ENCODE measurements at places on chromosomes 7 and 10.

GRCh38 chr7:142352543-142352942 lies 94.7 kb upstream of the PRSS58 start:
- no peak for DNase-seq

DNA sequence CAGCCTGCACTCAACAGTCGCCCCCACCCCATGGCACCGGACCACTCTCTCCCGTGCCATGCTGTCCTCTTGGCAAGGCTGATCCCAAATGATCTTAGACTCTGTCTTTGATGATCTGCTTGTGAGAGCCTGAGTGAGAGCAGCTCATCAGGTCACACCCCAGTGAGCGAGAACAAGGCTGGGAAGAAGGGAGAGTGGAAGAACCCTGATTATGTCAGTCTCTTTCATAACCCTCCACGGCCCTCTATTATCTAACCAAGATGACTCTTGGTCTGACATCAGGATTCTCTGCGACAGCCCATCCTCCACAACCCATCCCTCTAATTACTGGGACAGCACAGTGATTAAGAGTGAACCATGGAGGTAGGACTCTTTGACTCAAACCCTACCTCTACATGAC lies 53.1 kb upstream of the C7orf33 start:
- DNase-seq, result no peak

GRCh38 chr10:34696423-34696822 lies 118.7 kb downstream of the PARD3 start:
- DNase-seq, result no peak

DNA sequence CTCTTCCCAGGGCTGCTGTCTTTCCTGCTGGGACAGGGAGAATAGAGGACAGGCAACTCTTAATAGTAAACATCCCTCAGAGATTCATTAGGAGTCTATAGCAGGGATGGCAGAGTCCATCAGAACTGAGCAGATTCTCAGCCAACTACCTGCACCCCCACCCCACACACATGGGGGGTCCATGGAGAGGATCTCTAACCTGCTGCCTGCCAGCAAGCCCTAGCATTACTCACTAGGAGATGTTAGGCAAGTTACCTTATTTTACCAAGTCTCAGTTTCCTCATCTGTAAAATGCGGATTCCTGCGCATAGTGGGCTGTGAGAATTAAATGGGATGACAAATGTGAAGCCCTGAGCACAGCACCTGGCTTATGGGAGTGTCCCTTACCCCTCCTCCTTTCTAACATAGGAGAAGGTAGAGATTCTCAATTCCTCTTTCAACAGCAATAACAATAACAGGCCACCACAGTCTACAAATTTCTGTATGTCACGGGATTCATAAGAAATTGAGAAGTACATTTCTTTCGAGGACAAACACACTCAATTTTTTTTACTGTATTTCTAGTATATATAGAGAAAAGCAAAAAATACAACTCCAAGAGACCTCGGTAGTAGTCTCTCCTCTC lies 23.8 kb upstream of the WDR11 start:
- no peak for DNase-seq

- no peak for DNase-seq
These were observed 46.2 kb downstream of the CELF2 start for GRCh38 chr10:11063856-11064255.

DNA sequence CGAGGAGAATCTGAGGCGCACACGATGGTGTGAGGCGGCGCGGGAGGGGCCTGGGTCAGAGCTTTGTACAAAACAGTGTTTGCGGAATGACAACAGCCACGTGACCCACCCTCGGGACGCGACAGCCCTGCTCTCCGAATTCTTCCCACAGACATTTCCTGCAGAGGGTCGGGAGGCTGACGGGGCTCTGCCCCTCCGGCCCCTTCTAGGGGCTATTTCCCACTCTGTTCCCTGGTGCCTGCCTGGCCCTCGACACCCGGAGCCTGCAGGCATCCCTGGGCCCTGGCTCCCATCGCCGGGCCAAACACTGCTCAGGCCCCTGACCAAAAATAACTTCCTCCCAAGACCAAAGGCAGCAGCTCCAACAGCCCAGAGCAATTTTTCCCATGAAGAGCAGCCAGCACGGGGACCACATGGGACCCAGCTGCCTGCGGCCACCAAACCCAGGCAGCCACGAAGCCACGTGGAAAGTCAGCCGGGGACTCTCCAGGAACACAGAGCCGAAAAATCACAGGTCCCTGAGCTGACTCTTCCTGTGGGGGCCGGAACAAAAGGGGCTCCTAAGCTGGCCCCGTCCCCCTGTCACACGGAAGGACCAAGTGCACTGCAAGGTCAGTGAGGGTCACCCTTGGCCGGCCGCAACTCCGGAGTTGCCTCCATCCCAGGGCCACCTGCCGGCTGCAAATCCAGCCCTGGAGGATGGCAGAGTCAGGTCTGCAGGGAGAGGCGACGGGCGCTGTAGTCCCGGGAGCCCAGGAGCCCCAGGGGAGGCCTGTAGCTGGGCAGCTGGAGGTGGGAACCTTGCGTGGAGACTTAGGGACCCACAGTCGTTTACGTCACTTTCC lies 42.0 kb downstream of the PAPOLB start:
- no peak for DNase-seq

Measured in NCI-H1436 treated with DMSO at 0.1 percent for 48 hours (cell line).